Natural killer cell treated with Interleukin-12 subunit alpha and Interleukin-12 subunit beta and Interleukin-15 and Interleukin-18, amount 100 ng/mL, for 72 hours (primary cell): ENCODE measurements at places on chromosomes 7 and 10.

GRCh38 chr10:5485948-5486852 is 13.2 kb downstream of the CALML5 start:
- H3K4me1 ChIP-seq, result no peaks in the 10 kb centered on the region
- H3K27ac ChIP-seq, result no peak overlapping the region
- no peaks in the 10 kb centered on the region for H3K36me3 ChIP-seq
- H3K4me3 ChIP-seq, result no peak overlapping the region
- no peak for DNase-seq

DNA sequence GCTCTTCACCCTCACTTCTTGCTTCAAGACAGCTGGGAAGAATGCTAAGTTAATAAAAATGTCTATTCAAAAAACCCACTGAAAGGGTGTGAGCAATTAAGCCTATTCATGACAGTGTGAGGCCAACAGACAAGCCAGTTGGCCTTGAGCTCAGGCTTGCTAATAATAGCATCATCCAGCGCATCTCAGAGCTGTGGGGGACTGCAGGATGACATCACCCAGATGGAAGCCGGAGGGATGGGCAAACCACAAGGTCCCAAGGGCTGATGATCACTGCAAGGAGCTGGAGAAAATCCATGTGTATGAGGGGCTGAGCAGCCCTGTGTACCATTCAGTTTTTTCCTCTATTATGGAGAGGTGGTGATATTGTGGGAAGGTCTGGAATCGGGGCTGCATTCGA is 770.4 kb downstream of the TNS3 start:
- H3K4me3 ChIP-seq, result no peak overlapping the region
- H3K4me1 ChIP-seq, result no peaks in the 10 kb centered on the region
- DNase-seq, result no peak
- no peaks in the 10 kb centered on the region for H3K27me3 ChIP-seq
- no peak overlapping the region for H3K27ac ChIP-seq

DNA sequence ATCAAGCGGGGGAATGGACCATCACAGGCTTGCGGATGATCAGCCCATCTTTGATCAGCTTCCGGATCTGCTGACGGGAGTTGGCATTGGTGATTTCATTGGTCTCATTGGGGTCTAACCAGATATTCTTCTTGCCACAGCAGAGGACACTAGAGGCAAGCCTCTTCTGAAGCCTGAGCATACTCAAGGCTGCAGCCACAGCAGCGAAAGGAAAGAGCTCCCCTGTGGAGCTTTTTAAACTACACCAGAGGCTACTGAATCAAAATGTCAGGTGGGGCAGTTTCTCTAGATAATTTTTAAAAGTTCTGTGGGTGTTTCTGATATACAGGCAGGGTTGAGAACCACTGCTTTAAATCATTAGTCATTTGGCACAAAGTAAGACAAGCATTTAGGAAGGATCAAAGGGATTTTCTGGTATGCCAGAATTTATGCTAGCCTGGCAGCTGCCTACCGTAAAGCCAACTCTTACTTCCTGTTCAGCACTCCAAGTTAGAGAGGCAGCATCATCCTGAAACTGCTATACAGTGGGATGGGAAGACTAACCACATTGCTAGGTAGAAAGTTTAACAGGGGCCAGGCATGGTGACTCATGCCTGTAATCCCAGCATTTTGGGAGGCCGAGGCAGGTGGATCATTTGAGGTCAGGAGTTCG is 7.0 kb downstream of the NAPEPLD start:
- H3K27ac ChIP-seq, result no peak overlapping the region
- no peaks in the 10 kb centered on the region for H3K36me3 ChIP-seq
- peaks cover under 1% of the 10 kb centered on the region for H3K4me1 ChIP-seq
- DNase-seq, result no peak
- H3K27me3 ChIP-seq, result no peaks in the 10 kb centered on the region
- no peak overlapping the region for H3K4me3 ChIP-seq

GRCh38 chr7:134420424-134421125 is 38.3 kb downstream of the AKR1B1 start:
- no peaks in the 10 kb centered on the region for H3K36me3 ChIP-seq
- DNase-seq, result no peak
- peaks cover 6% of the 10 kb centered on the region for H3K4me1 ChIP-seq
- H3K27ac ChIP-seq, result no peak overlapping the region

DNA sequence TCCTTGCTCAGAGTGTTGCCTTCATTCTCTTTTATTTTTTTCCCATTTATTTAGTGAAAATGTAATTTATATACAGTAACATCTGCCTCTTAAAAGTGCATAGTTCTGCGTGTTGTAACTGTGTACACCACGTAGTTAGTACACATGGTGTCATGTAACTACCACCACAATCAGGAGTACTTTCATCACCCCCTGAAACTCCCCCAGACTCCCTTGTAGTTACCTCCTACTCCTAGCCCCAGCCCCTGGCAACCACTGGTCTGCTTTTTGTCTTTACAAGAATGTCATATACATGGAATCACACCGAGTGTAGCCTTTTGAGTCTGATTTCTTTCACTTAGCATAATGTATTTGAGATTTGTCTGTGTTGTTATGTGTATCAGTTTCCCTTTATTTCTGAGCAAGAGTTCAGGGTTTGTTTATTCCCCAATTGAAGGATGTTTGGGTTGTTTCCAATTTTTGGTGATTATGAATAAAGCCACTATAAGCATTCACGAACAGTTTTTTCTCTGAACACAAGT is 50.6 kb downstream of the GRK5 start:
- no peaks in the 10 kb centered on the region for H3K27me3 ChIP-seq
- H3K27ac ChIP-seq, result no peak overlapping the region
- DNase-seq, result no peak
- H3K4me1 ChIP-seq, result peaks cover 25% of the 10 kb centered on the region
- H3K4me3 ChIP-seq, result no peak overlapping the region

- H3K4me1 ChIP-seq, result peaks cover 11% of the 10 kb centered on the region
- DNase-seq, result no peak
- H3K27me3 ChIP-seq, result no peaks in the 10 kb centered on the region
- no peak overlapping the region for H3K4me3 ChIP-seq
- H3K27ac ChIP-seq, result no peak overlapping the region
These were observed 33.1 kb downstream of the NAPEPLD start for GRCh38 chr7:103115771-103116170.

DNA sequence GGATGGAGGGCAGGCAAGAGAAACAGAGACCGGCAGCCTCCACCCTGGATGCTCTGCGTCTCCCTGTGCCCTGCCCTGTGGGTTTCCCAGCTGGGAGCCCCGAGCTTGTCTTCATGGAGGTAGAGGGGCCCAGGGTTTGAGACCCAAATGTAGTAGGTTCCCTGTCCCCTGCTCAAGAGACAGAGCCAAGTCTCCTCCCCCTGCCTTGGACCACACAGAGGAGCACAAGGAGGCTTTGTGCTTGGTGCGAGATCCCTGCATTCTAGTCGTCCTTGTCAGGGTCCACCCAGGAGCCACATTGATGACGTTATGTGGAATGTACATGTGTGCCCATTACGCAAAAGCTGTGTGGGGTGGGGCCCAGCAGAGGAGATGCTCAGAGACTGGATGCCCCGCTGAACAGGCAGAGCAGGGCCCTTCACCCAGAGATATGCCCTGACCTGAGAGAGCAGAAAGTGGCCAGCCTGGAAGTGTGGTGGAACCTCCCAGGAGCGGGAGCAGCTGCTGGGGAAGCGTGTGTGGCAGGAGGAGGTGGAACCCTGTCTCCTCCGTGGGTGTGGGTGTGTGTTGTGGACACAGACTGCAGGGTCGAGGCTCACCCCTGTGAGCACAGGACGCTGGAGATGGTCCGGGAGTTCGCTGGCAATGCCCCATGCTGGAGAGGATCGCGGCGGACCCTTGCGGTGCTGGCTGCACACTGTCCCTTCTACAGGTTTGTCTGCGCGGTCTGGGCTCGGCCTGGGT is 39.3 kb downstream of the VWA2 start:
- no peaks in the 10 kb centered on the region for H3K4me1 ChIP-seq
- H3K4me3 ChIP-seq, result no peak overlapping the region
- H3K27ac ChIP-seq, result no peak overlapping the region
- no peaks in the 10 kb centered on the region for H3K36me3 ChIP-seq
- peaks cover 8% of the 10 kb centered on the region for H3K27me3 ChIP-seq
